ENCODE measurements at places on chromosomes 12 and 14.

GRCh38 chr14:101826351-101826750 is 64.8 kb downstream of the PPP2R5C start:
- DNase-seq = no peak

DNA sequence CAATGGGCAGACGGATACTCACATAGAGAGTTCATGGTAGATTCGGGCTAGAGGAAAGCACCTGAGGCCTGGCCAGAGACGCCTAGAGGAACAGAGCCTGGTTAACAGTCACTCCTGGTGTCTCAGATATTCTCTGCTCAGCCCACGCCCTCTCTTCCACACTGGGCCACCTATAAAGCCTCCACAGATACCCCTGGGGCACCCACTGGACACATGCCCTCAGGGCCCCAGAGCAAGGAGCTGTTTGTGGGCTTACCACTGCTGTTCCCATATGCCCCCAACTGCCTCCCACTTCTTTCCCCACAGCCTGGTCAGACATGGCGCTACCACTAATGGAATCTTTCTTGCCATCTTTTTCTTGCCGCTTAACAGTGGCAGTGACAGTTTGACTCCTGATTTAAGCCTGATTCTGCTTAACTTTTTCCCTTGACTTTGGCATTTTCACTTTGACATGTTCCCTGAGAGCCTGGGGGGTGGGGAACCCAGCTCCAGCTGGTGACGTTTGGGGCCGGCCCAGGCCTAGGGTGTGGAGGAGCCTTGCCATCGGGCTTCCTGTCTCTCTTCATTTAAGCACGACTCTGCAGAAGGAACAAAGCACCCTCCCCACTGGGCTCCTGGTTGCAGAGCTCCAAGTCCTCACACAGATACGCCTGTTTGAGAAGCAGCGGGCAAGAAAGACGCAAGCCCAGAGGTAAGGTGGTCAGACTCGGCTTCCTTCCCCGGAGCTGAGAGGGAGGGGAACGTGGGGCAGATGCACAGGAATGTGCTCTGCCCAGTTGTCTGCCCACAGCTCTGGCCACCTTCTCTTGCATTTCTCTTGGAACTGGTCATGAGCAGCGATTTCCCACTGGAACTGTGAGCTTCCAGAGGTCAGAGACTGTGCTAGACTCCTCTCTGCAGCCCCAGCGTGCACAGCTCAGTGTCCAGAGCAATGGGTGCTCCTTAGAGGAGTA is at the start of gene CD4:
Gene CD4, plus strand, starts transcription at position 557 of the 953 bp plus-strand sequence. CDS start 10,611 bp downstream, outside the sequence.
- DNase-seq = no peak

DNA sequence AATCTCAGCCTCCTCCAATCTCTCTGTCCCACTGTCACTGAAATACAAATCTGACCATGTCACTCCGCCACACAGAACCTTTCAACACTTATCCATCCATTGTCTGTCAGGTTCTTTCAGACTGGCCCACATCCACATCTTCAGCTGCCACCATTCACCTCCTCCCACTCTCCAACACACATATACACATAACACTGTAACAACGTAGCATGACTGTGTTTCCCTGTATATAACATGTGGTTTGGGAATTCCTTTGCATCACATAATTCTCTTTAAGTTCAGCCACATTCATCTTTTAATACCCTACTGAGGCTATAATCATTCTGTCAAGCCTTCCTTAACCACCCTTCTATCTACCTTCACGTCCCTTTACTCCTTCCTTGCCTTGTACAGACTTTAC is 99.2 kb downstream of the PPP2R5E start:
- no peak for DNase-seq

GRCh38 chr14:71597955-71598660 is 334.1 kb upstream of the RGS6 start:
- DNase-seq = no peak

- peak; percentile 35 for DNase-seq
These were observed 21.9 kb downstream of the OR6J1 start for GRCh38 chr14:22622255-22622654.

GRCh38 chr12:8491646-8492530 is 21.4 kb upstream of the CLEC4D start:
- DNase-seq = no peak

DNA sequence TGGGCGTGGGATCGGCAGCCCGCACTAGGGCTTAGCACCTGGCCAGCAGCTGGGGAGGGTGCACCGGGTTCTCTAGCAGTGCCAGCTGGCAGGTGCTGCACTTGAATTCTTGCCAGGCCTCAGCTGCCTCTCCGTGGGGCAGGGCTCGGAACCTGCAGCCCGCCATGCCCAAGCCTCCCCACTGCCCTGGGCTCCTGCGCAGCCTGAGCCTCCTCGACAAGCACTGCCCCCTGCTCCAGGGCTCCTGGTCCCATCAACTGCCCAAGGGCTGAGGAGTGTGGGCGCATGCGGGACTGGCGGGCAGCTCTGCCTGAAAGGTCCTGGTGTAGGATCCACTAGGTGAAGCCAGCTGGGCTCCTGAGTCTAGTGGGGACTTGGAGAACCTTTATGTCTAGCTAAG is 30.6 kb upstream of the SDR39U1 start:
- DNase-seq = no peak

GRCh38 chr12:80230068-80230467 is 130.7 kb downstream of the OTOGL start:
- no peak for DNase-seq

GRCh38 chr14:102200690-102201352 is 61.1 kb downstream of the WDR20 start:
- no peak for DNase-seq

DNA sequence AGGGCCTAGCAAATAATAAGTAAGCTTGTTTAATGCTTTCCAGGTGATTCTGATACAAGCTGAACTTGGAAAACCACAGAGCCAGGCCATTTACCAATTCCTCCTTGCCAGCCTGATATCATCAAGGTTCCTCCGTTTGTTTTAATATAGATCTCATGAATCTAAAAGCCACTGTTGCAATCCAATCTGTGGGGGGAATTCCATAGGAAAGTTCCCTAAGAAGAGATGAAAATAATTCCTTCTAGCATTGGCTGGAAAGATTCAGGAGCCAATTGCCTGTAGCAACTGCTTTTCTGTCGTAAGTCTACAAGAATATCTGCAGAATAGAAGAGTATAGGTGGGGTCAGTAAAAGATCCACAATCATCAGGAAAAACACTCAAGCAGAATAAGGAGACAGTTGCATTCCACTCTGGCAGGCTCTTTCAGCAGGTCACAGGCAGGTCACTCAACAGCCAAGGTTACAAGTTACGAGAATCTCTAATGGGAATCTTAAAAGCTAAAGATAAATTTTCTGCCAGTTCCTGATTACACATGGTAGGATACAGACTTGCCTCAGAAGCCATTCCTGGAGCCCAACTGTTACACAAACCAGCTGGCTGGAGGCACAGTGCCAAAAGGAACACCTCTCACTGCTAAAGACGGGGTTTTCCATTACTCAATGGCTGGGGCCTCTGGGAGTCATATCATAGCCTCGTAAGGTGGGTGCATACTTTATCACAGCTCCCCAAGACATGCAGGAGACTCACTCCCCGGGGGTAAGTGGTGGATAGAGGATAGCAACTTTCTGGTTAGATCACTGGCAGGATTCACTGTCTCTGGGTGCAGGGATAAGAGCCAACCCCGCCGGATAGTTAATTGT is 43.6 kb downstream of the FGD6 start:
- peak; percentile 67 for DNase-seq

DNA sequence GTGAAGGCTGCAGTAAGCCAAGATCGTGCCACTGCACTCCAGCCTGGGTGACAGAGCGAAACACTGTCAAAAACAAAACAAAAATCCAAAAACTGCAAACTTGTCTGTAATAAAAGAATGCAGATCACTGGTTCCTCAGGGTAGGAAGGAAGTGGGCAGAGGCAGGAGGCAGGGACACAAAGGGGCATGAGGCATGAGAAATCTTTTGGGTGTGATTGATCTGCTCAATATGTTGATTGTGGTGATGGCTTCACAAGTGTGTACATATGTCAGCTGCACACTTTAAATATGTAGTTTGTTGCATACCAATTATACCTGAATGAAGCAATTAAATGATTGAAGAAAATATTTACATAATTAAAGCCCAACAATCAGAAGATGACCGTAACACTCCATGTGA is 117.6 kb downstream of the CMAS start:
- no peak for DNase-seq

DNA sequence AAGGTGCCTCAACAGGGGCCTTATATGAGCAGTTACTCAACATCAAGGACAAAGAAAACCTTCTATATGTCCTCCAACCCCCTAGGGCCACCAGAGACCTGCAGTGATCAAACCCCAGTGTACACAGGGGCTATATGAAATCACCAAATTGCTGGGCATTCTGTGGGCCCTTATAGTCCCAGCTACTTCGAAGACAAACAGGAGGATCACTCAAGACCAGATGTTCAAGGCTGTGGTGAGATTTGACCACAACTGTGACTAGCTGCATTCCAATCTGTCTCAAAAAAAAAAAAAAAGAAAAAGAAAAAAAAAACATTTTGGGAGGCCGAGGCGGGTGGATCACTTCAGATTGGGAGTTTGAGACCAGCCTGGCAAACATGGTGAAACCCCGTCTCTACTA is 51.0 kb upstream of the PRB2 start:
- peak; percentile 49 for DNase-seq

GRCh38 chr12:120771097-120771496 is 45.5 kb downstream of the ACADS start:
- no peak for DNase-seq

DNA sequence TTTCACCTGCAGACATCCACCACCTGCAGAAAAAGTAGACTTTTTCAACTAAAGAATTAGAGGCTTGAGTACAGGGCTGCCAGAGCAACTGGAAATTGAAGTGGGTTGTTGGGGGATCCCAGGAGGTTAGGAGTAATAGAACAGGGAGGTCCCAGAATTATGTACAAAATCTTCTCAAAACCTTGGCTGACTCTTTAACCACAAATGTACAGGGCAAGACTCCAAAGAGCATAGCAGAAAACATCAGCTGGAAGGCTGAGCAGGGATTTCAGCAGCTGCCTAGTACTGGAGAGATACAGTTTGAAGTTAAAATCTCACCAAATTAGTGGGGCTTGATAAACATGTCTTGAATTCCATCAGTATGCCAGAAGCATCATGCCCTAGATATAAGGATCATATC is 191.6 kb downstream of the CRADD start:
- DNase-seq = peak; percentile 66

- peak; percentile 70 for DNase-seq
These were observed 584 bp downstream of the VRK1 start for GRCh38 chr14:96797582-96798349.

DNA sequence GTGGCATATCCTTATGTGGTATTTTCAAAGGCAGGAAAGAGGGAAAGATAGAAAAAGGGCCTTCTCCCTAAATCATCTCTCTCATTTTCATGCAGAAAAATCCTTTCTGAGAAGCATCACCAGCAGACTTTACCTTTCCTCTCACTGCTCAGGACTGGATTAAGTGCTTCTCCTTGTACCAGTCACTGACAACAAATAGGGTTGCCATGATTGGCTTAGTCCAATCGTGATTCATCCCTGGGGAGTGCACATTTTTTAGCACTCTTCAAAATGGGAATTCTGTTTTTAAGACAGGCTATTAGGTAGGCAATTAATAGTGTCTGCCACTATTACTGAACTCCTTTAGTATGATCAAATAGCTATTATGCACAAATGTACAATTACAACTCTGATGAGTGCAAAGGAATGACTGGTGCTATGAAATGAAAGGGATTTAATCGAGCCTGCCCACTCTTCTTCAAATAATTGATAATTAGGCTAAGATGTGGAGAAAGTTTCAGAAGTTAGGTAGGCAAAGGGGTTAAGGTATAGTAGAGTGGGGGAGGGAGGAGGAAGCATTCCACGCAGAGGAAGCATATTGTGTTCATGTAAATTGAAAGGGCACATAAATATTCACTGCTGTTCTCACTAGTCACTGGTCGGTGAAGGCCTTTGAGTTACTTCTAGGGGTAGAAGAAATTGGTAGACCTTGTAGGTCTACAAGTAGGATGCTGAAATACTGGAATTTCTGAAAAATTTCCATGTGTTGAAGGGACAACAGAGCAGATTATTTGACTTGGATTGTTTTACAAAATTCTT is 84.0 kb downstream of the MSRB3 start:
- peak; percentile 23 for DNase-seq

DNA sequence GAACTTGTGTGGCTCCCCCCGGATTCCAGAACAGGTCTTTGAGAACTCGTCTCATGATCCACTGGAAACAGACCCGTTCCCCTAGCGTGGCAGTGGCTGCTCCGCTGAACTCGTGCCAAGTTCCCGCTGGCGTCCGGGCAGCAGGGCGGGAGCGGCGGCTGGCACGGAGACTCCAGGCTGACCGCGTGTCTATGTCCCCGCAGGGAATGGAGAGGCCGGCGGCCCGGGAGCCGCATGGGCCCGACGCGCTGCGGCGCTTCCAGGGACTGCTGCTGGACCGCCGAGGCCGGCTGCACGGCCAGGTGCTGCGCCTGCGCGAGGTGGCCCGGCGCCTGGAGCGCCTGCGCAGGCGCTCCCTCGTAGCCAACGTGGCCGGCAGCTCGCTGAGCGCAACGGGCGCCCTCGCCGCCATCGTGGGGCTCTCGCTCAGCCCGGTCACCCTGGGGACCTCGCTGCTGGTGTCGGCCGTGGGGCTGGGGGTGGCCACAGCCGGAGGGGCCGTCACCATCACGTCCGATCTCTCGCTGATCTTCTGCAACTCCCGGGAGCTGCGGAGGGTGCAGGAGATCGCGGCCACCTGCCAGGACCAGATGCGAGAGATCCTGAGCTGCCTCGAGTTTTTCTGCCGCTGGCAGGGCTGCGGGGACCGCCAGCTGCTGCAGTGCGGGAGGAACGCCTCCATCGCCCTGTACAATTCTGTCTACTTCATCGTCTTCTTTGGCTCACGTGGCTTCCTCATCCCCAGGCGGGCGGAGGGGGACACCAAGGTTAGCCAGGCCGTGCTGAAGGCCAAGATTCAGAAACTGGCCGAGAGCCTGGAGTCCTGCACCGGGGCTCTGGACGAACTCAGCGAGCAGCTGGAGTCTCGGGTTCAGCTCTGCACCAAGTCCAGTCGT is 1.5 kb downstream of the APOLD1 start:
- peak; percentile 94 for DNase-seq

DNA sequence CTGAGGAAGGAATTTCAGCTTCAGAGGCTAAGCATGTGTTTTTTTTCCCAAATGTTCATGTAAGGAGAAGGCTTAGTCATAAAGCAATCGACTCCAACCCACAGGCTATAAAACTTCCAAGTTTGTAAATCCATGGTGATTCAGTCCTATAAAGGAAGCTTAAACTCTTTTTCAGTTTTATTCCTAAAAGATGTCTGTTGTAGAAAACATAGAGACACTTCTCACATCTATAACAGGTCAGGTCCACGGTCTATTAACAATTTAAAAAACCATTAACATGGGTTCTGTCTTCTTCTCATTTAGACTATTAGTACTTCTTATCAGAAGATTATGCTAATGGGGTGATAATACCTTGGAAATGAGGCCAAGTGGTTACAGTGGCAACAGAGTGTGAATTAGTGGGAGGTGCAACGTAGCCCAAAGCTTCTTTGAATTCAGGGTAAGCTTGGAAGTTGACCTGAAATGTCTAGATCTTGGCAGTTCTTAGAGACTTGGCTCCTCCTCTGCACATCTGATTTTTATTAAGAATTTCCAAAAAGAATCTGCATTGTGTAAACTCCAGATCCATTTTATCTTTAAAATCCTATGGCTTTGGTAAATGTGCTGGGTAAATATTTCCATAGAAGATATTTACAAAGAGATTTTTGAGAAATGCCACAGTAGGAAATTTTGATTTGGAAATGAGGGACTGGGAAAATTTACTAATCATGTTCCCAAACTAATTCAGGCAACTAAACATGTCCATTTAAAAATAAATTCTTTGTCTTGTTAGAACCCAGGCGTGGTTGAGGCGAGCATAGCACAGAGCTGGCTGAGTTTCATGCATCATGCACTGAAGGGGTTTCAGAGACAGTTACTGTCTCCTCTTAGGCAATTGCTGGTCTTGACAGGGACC is 86.4 kb downstream of the EML1 start:
- DNase-seq = peak; percentile 93

Data from GM23248 (cell line).